ENCODE measurements at places on chromosomes 4 and X.

DNA sequence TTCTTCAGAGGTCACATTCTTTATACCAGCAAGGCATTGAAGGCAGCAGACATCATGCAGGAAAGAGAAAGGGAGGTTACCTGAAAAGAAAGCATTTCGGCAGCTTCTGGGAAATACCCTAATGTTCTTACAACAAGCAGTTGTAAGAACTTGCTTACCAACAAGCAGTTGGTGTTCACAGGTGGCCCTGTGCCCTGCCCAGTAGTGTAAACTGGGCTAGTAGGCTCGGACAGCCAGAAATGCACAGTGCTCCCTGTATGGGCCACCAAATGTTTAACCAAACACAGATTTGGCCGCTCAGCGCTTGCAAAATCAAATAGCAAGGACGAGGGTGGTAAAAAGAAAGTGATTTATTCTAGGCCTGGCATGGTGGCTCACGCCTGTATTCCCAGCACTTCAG, 20.4 kb upstream of the RHOXF1 start:
- DNase-seq = no peak

GRCh38 chr4:75512386-75513211, 1.6 kb downstream of the RCHY1 start:
- DNase-seq = no peak

DNA sequence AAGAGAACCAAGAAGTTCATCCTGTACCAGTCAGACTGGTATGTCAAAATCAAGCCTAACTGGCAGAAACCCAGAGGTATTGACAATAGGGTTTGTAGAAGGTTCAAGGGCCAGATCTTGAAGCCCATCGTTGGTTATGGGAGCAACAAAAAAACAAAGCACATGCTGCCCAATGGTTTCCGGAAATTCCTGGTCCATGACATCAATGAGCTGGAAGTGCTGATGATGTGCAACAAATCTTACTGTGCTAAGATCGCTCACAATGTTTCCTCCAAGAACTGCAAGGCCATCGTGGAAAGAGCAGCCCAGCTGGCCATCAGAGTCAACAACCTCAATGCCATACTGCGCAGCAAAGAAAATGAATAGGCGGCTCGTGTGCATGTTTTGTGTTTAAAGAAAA, 172.7 kb upstream of the MED14 start:
- DNase-seq = no peak

DNA sequence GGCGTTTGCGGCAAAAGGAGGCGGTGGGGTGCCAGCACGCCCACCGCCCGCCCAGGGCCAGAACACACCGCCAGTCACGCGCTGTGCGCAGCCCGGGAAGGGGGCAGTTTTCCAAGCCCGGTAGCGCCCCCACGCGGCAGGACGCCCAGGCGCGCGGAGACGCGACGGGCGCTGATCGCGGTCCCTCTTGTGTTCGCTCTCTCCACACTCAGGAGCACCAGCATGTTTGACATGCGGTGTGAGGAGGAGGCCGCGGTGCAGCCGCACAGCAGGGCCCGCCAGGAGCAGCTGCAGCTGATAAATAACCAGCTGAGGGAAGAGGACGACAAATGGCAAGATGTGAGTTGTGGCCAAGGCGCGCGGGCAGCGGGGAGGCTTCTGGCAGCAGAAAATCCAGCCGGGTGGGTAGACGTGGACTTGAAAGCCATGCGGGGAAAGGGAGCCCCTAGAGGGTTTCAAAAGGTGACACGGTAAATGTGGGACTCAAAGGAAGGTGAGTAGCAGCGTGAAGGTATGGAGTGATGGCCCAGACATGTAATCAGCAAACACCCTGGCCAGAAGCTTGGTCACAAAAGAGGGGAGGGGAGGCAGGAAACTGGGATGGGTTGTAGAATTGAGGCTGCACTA, 104.1 kb downstream of the PHOX2B start:
- no peak for DNase-seq

DNA sequence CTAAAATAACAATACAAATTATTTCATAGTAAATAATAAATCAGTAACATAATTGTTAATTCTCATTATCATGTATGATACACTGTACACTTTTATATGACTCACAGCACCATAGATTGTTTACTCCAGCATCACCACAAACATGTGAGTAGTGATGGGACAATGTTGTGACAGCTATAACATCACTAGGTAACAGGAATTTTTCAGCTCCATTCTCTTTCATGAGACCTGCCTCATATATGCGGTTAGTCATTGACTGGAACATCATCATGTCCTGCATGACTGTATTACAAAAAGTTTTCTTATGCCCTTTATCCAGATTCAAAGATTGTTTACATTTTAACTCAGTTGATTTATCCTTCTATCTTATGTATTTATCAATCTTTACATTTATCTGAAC, 1530.0 kb downstream of the PCDH18 start:
- no peak for DNase-seq

DNA sequence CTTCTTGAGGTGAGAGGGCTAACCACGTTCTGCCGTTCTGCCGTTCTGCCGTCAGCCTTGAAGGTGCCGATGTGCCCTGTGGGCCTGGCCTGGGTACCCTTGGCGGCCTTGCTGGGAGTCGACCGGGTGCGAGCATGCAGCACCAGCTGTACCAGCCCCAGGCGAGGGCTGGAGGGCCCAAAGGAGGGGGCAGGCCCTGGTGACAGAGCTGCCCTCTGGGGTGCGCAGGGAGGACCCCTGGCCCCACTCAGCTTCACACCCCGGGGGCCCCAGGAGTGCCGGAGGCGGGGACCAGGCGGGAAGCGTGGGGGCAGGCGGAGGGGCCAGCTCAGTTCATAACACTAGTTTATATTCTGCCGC, 22.1 kb downstream of the UVSSA start:
- no peak for DNase-seq

DNA sequence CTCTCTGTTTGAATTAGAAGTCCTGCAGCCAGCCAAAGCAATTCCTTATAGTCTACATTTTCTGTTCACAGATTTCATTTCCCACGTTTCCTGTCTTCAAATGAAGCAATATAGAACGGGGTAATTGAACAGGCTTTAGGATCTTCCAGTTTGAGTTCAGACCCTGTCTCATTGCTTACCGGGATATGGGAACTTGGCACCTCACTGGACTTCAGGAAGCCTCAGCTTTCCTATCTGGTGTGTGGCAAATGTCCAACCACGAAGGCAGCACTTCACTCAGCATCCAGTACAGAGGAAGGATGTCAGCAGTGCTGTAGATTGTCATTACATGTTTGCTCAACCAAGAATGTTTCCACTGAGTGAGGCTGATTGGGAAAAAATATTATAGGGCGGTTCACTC, 271.1 kb upstream of the ZFP42 start:
- DNase-seq = no peak

DNA sequence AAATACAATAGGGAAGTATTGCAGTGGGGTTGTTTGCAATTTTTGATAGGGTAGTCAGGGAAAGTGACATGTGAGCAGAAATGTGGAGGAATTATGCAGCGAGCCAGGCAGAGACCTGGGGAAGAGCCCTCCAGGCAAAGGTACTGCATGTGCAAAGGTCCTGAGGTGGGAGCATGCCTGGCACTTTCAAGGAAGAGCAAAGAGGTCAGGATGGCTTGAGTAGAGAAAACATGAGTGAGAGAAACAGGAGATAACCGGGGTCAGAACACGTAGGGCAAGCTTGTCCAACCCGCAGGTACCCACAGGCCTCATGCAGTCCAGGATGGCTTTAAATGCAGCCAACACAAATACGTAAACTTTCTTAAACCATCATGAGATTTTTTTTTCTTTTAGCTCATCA, 71.0 kb downstream of the COQ2 start:
- DNase-seq = no peak

GRCh38 chrX:49257846-49258748, 6.4 kb downstream of the FOXP3 start:
- DNase-seq = no peak

- DNase-seq = no peak
Measured at GRCh38 chr4:151260526-151260925, 16.4 kb upstream of the PRSS48 start.

DNA sequence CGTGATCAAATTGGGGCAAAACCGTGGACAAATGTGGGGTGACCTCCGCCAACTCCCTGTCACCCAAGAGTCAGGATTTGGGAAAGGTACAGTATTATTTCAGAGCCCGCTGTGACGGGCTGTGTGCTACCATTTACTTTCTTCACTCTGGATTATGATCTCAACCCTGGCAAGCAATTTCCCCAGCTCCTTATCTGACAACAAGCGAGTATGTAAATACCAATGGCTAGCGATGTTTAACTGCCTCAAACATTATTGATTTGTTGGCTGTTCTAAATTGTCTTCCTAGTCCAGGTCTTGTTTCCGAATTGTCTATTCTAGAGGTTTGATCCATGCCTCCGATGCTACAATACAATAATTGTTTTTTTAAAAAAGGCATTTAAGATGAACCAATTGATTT, 17.7 kb upstream of the PITX2 start:
- DNase-seq = no peak

DNA sequence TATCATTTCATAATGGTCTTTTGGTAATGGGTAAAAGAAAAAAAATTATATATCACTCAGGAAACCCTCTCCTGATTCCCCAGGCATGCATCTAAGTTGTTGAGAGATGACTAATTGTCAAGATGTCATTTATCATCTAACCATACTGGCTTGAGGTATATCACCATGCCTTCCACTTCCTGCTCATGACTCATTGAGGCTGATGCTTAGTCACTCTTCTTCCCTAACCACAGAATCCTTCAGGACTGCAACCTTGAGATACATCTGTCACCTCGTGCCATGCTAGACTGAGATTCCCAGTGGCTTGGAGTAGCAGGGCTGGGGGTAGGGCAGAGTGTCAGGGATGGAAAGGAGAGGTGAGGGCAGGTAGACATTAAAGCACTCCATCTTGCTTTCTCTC, 782.5 kb upstream of the INTU start:
- no peak for DNase-seq

GRCh38 chr4:180394312-180394711, 1848.9 kb upstream of the TENM3 start:
- DNase-seq = no peak

DNA sequence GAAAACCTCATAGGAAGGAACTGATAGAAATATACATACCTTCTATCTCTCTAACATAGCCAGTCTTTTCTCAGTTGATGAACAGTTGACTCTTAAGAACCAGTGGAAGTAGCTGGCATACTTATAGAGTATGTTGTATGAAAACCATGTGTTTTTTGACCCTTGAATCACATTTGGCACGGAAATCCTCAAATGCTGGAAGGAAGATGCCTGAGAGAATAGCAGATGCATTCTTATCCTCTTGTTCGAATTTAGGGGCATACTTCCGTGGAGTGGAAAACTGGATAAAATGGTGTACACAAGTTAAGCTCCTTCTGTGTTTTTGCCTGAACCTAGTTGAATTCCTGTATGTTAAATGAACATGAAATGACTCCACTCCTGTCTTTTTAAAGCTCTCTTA, 145.5 kb downstream of the PCDH7 start:
- DNase-seq = no peak

DNA sequence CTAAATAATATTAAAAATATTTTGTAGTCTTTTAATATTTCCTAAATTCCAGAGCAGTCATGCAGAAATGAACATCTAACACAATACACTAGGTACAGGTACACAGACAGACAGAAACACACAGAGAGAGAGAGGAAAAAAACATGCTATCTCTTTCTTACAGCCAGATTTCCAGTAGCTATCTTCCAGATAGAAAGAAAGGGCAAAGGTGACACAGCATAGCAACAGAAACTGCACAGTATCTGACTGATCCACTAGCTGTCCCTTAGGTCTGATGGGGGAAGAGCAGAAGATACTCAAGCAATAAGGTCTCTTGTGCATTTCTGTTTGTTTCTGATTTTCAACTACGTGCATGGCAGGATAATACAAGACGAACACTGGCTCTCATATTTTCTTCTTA, 7.8 kb downstream of the FBXW7 start:
- no peak for DNase-seq

DNA sequence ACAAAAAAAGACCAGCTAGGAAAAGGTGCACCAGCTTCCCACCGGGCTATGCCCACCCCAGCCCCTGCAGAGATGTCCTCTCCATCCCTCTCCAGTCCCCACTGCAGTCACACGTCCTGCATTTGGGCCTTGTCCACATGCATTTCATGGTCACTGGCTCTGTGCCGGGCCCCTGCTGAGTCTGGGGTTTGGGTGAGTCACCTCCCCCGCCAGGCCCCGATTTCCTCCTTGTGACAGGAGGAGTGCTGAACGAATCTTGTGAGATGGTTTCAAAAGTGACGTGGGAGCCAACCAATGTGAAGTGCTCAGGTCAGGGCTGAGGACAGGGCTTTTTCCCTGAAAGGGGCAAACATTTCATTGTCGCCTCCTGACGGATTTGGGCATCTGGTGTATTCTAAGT, 7.1 kb downstream of the CPZ start:
- no peak for DNase-seq

DNA sequence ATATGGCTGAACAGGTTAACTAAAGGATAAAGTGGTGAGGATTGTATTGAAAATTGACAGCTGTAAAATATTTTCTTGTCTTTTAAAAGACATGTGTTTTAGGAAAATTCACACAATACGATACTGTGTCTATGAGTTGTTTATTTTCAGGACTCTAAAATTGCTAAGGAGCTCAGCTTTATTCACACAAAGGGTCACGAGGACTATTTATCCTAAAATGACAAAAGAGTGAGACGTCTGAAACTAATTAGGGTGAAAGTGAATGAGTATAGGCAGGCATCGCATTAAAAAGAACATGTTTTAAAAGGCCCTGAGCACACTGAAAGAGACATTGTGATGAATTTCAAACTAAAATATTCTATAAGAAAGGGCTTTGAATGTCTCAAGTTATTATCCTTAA, 304.7 kb downstream of the SH2D1A start:
- DNase-seq = no peak

DNA sequence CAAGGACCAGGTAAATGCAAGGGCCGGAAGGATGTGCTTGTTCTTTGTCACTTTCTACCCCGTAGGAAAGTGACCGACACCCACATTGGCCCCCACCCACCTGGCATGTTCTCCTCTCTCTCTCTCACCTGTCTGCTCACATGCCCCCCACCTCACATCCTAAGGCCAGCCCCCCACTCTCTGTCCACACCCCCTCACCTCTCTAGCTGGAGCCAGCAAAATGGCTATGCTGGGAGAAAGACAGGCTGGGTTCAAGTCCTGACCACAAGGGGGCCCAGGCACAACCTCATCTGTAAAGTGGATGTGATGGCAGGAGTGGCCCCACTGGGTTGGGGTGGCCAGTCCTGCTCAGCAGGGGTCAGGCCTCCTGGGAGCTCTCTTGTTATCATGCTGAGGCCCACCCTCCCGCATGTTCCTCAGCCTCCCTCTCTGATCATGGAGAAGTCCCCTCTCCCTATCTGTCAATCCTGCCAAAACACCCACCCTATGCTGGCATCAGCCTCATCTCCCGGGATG, 1.7 kb upstream of the PPP2R2C start:
- DNase-seq = no peak

GRCh38 chr4:106301393-106302061, 14.5 kb downstream of the TBCK start:
- no peak for DNase-seq

GRCh38 chr4:33751050-33751449, 2493.3 kb downstream of the ARAP2 start:
- DNase-seq = no peak

GRCh38 chr4:89835413-89835812, 1.5 kb downstream of the SNCA start:
- no peak for DNase-seq

GRCh38 chrX:14027036-14027435, 2.7 kb downstream of the GEMIN8 start:
- no peak for DNase-seq

Data from thymus (tissue), 14 donors.